ENCODE measurements at places on chromosomes 1 and 21.

DNA sequence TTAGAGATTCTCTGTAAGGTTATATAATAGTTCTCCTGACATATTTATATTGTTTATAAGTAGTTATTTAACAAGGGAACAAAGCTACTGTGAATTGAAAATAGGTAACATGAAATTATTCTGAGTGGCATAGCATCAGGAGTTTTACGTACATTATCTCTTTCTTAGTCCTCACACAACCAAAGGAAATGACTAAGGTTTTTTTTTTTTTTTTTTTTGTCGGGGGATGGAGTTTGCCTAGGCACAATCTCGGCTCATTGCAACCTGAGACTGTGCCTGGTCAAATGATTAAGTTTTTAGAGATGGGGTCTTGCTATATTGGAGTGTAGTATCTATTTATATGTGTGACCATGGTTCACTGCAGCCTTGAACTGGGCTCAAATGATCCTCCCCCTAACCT, 24.9 kb downstream of the TMED5 start:
- no peak for DNase-seq

DNA sequence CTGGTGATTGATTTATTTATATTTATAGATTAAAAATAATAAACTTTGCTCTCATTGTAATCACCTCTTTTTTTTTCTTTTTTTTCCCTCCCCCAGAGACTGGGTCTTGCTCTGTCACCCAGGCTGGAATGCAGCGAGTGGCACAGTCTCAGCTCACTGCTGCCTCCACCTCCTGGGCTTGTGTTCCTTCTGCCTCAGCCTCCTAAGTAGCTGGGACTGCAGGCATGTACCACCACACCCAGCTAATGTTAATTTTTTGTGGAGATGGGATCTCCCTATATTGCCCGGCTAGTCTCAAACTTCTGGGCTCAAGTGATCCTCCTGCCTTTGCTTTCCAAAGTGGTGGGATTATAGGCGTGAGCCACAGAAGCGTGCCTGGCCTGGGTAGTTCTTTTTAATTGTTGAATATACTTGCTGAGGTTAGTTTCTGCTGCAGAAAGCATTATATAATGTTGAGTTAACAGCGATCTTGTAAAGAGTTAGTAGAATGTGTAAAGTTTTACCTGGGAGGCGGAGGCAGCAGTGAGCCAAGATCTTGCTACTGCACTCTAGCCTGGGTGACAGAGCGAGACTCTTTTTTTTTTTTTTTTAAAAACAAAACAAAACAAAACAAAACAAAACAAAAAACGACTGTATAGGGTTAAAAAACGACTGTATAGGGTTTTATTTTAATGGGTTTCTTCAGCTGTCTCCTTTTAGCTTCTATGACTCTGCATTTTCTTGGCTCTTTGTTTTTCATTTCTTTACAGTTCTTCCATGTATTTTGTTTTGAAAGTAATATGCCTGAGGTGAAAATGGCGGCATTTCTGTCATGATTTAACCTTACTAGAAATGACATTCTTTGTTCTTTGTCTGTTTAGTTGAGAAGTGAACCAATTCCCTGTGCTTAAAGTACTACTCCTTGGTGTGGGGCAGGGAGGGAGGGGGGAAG, 82.7 kb downstream of the CAMTA1 start:
- DNase-seq, result no peak

- DNase-seq, result no peak
Observed at GRCh38 chr1:110631836-110632620, 25.9 kb upstream of the KCNA2 start.

DNA sequence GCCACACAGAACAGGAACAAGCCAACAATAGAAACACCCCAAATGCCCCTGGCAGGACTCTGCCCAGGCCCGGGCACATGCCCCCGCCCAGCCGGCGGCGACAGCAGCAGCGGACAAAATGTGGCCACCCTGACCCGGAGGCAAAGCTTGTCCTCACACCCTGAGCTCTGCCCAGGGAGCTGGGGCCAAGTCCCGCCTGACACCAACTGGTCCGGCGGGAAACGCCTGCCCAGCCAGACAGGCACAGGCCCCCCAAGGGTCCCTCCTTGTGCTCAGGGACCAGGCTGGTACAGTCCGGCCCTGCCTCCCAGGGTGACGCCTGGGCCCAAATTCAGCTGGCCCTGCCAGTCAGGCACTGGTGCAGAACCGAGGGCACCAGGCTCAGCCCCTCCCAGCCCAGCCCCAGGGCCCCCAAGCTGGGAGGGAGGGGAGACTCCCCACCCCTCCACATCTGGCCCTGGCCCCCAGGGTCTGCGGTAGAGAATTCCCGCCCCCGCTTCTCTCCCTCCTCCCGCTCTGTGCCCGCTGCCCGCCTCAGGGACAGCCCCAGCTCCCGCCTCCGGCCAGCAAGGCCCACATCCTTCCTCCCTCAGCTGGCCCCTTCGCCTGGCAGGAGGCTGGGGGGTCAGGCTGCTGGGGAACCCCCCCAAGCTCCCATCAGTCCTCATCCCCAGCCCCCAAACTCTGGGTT, 2.0 kb downstream of the AHDC1 start:
- no peak for DNase-seq

DNA sequence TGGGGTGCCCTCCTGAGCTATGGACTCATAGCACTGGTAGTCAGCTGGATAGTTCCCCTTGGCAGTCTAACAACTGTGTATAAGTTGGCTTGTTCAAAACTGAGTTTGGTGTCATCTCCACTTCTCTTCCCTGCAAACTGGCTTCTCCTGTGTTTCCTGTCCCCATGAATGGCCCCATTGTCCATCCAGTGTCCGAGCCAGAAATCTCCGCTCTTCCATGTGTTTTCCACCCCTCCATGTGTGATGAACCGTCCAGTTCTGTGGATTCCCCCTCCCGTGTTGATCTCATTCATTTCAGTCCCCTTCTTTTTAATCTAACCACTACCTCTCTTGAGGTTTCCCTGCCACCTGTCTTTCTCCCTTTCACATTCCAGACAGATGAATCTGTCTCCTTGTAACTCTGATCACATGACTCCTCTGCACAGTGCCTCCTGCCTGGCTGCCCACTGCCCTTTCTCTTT, 195.7 kb downstream of the ROR1 start:
- DNase-seq, result no peak

- DNase-seq, result no peak
Observed at GRCh38 chr1:18927082-18927653, 24.8 kb upstream of the ALDH4A1 start.

DNA sequence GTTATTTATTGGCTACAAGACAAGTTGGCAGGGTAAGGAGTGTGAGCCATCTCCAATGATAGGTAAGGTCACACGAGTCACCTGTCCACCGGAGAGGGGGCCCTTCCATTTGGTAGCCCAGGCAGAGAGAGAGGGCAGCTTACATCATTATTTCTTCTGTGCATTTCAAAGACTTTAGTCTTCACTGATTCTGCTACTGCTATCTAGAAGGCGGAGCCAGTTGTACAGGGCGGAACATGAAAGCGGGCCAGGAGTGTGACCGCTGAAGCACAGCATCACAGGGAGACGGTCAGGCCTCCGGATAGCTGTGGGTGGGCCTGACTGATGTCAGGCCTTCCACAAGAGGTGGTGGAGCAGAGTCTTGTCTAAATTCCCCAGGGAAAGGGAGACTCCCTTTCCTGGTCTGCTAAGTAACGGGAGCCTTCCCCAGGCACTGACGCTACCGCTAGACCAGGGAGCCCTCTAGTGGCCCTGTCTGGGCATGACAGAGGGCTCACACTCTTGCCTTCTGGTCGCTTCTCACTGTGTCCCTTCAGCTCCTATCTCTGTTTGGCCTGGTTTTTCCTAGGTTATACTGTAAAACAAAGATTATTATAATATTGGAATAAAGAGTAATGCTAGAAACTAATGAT, 36.7 kb downstream of the ZNF695 start:
- peak; percentile 25 for DNase-seq

DNA sequence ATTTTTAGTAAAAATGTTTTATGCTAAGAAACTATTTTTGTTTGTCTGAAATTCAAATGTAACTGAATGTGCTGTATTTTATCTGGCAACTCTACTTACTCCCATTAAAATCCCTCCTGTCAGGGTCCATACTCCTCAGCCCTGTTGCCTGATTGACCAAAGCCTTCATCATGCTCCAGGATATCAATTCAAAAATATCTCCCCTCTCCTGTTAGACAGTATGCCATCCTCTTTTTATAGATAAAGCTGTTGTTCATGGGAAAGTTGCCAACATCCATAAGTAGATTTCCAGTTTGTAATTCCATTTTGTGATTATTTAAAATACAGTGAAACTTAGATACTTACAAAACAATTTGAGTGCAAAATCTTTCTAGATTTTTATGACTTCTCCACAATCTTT, 65.7 kb downstream of the DTL start:
- no peak for DNase-seq

DNA sequence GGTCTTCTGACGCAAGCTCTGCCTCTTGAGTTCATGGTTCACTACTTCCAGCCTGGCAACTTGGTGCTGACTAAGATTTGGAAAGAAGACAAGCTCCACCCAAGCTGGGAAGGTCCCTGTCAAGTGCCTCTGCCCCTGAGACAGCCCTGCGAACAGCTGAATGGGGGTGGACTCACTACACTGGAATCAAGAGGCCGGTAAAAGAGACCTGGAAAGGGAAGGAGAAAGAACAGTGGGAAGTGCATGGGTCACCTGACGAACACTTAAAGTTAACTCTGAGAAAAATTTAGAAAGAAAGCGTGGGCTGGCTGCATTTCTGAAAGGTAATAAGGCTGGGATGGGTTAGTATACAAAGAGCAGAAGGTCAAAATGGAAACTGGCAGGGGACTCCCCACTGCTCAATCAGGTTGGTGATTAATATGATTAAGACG, 26.1 kb upstream of the ZNF496 start:
- DNase-seq, result no peak

GRCh38 chr1:153803470-153804056, 28.4 kb downstream of the SLC27A3 start:
- DNase-seq, result no peak

GRCh38 chr1:224317383-224318045, 12.5 kb downstream of the NVL start:
- DNase-seq, result no peak

GRCh38 chr1:110229348-110230001, 19.4 kb downstream of the KCNC4 start:
- DNase-seq, result no peak

DNA sequence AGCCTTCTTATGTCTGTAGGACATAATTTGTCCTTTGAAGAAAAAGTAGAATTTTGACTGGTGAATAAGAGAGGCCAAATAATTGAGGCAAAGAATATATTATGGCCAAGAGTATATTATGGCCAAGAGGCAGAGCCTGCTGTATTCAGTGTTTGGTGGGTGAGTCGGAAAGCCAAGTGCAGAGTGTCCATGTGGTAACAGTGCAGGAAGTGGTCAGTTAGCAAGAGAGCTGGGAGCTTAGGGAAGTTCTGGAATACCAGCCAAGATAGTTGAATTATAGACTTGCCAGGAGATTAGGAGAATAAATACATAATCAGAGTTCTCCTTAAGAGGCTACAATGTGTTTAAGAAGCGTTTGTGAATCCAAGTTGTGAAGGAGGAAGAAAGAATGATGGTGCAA, 131.5 kb upstream of the LMO4 start:
- DNase-seq, result no peak

- DNase-seq, result no peak
Observed at GRCh38 chr1:154747740-154748404, 122.2 kb downstream of the KCNN3 start.

- DNase-seq, result no peak
Observed at GRCh38 chr1:33185541-33185940, 3.7 kb upstream of the TRIM62 start.

GRCh38 chr1:48903291-48903690, 126.6 kb upstream of the BEND5 start:
- no peak for DNase-seq

GRCh38 chr1:197561041-197561440, 214.2 kb downstream of the DENND1B start:
- DNase-seq, result no peak

DNA sequence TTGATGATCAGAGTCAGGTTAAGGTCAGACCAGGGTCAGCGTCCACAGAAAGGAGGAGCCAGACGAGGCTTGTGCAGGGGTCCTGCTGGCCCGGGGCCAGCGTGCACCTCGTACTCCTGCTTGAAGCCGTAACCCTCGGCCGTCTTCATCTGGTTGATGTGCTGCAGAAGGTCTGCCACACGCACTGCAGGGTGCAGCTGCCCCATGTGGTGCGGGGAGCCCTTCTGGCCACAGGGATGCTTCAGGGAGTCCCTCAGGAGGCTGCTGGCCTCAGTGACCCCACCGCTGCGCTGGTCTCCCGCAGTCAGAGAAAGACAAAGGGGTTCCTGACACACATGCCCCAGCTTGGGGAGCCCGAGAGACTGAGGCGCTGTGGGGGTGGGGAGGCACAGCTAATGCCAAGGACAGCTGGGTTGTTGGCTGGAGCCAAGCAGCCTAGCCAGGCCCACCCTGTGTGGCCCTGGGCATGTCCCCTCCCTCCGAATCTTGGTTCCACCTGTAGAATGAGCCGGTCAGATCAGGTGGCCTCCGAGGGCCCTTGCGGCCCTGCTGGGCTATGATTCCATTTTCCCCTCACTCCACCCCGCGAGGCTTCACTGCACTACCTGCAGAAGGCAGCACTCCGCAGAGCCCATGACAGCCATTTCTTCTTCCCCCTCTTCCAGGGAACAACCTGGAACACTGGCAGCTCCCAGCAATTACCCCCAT, 251.9 kb downstream of the PTPRU start:
- DNase-seq, result no peak

DNA sequence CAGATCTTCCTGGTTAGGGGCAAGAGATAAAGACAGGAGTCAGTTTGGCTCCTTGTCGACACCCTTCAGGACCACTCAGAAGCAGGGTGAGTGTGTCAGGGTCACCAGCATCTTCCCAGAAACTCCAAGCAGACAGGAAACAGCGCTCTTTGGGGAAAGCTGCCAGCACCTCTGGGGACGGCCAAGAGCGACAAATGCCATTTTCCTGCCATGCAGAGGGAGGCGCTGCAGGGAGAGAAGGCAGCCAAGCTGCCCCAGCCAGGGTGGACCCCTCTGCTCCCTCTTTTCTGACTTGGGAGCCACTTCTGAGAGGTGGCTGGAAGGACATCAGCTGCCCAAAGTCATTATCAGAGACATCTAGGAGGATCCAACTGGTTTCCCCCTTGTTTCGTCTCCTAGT, 29.0 kb downstream of the SIM2 start:
- no peak for DNase-seq

DNA sequence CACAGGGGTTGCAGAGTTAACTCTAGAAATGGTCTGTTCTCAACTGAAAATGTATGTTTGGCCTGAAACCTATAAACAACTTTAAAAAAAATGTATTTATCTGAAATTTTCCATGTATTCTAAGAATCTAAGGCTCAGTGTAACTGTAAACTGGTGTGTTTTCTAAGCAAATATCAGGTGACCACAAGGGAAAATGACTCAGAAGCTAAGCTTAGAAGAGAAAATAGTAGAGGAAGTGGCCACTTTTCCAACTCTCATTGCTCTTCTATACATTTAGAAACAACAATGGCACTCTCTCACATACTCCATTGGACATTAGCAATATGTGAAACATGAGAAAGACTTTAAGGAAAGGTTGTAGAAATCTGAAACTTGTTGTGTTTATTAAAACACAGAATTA, 7.5 kb downstream of the TNFSF18 start:
- DNase-seq, result no peak

GRCh38 chr1:173302366-173302765, 95.2 kb upstream of the TNFSF4 start:
- DNase-seq, result no peak

Data from NCI-H1930 (cell line).